ENCODE measurements at places on chromosomes 5 and 9. TPM values are rescaled to one million over a fixed set of nuclear protein-coding genes. Genes with fewer than 3 reads are reported as not detected.

GRCh38 chr5:178788381-178789085 is 58.1 kb upstream of the ZNF354A start:
- no peak for DNase-seq

DNA sequence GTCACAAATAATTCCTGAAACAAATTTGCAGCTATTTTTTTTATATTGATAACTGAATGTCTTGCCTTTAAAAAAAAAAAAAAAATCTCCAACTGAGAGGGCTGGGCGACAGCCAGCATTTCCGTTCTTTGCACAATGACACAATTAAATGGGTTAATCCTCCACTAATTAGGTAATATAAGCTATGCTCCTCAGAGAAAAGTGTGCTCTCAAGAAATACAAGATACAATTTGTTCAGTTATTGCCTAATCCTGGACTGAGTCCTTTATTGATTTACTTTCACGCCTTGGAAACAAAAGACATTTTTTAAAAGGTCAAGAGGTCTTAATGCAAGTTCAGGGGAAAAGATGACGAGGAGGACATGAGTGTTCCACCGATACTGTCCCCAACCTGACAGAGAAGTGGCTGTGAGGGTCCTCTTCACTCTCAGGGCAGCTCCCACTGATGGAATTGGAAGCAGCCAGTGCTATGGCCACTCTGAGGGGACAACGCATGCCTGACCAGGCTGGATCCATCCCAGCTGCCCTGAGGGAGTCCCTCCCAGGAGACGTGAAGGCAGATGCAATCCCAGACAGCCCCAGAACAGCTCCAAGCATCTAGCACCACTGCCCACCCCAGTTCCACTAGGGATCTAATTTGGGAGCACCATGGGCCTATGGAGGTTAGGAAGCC is 220.7 kb downstream of the GNA14 start:
- DNase-seq, result no peak

GRCh38 chr5:6427694-6428093 is 21.0 kb upstream of the UBE2QL1 start:
- no peak for DNase-seq

GRCh38 chr5:59766427-59767210 is 126.9 kb downstream of the PDE4D start:
- DNase-seq, result peak; percentile 16

DNA sequence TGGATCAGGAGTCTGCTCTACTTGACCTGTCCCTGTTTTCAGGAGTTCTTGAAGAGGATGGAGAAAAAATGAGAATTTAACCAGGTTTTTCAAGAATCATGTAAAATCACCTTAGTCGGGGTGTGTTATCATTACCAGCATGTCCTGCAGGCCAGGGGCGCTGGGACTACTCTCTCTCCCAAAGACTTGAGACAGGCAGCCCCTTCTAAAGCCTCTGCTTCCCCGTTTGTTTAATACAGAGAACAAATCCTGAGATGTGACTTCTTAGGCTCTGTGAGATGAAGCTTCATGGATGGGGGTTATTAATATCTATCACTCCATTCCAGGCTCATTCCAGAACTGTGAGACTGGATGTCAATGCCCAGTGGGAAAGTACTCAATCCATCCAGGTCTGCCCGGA is 3.0 kb downstream of the PAX5 start:
- DNase-seq, result no peak

DNA sequence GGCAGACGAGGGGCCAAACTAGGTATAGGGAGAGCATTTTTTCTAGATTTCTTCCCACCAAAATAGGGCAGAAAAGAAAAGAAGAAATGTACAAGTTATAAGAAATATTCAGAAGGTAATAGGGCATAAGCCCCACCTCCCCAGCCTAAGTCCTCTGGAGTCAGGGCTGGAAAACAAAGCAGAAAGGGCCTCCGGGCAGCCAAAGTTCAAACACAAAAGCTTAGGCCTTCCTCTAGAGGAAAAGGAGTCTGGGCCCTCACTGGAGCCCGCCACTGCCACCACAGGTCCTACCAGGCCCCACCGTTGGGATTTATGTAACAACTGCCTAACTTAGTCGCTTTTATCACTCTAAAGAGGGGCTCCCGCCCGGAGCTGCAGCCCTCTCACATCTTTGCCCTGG is 27.6 kb downstream of the TBC1D2 start:
- no peak for DNase-seq

- no peak for DNase-seq
These were observed 36.7 kb upstream of the HMHB1 start for GRCh38 chr5:143775258-143775657.

DNA sequence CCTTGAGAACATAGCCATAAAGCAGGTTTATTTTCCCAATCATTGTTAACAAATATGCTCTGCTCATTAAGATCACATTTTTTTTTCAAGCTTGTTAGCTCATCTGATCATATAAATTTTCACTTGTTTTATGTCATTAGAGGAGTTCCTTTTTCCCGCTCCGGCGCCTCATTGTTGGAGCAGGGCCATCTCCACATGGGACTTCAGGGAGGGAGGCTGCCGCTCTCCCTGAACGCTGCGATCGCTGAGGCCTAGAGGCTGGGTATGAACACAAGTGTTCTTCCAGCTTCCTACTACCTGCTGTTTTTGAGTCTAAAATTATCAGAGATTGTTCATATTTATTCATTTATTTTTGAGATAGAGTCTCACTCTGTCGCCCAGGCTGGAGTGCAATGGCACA is 246.9 kb downstream of the MPDZ start:
- peak; percentile 34 for DNase-seq

DNA sequence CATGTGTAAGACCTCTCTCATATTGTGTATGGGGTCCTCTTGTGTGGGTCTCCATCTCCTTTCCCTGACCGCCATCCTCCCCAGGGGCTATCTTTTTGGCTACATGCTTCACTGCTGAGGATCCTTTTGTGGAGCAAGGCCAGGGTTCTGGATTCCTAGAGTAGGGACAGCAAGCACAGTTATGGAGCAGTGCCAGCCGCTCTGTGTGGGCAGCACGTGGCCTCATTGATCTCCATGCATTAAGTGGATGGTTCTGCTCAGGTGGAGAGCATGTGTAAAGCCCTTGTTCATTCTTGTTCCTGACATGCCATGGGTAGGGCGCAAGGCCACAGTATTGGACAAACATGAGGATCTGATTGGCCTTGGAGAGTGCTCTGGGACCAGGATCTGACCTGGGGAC is 8.9 kb downstream of the PHF2 start:
- no peak for DNase-seq

GRCh38 chr5:65967288-65968066 is 41.1 kb downstream of the ERBIN start:
- DNase-seq, result no peak

DNA sequence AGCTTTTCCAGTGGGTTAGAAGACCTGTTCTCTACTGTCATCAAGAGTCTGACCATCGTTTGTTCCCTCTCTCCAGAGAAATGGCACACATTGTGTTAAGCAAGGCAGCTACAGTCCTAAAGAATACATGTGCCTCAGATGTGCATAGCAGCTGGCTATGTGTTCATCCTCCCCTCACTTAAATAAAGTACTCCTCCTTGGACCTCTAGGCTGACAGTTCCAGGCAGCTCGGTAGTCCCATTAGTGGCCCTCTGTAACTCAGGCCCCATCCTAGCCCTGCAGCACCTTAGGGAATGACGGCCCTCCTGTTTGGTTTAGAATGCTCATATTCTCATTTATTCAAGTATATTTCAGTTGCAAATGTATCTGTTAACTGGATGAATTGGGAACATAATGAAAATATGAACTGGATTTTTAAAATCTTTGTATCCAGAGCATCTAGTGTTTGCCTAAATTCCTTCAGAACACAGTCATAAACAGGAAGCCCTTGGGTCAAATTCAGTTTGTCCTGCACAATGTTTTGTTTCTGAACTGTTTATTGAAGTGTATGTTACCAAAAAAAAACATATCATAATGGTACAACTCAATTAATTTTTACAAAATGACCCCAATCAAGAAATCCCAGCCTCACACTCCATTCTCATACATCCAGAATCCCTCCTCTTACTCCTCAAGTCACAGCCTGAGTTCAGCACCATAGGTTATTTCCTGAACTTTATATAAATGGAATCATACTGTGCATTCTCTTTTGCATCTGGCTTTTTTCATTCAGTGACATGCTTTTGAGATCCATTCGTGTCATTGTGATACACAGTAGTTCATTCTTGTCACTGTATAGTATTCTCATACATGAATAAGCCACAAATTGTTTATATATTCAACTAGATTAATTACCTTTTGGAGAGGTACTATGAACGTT is 1.6 kb upstream of the ASPN start:
- DNase-seq, result peak; percentile 72

- DNase-seq, result no peak
These were observed 89.6 kb downstream of the RIC1 start for GRCh38 chr9:5718296-5719032.

DNA sequence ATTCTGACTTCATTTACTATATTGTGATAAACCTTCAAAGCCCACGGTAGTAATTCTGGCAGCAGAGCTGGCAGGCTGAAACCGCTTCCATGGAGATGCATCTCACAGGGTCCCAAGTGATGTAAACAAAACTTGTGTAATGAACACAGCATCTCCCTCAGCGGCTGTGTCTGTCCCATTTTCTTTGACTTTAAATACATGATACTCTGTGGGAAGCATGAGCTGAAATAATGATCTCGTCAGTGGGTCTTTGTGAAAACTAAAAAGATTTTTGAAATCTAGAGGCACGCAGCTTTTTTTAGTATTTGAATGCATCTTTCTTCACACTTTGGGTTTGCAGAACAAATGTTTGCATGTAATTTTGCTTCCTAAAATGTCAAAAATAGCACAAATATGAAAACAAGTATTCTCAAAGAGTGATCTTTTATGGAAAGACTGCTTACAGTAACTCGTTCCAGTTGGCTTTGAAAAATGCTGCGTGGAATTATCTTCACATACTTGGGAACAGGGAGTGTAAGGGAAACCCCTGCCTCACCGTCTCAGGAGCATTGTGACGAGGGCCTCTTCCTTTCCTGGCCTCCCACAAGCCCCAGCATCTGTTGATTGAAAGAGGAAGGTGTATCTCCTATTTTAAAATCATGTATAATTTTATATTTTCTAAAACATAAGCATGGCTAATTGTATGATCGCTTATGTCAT is 18.1 kb upstream of the LPCAT1 start:
- DNase-seq, result peak; percentile 90

GRCh38 chr9:135908754-135909204 is 1.4 kb upstream of the CAMSAP1 start:
- DNase-seq, result no peak

- no peak for DNase-seq
These were observed 390.2 kb downstream of the TLR4 start for GRCh38 chr9:118094387-118094786.

- DNase-seq, result no peak
These were observed 591.7 kb downstream of the CETN3 start for GRCh38 chr5:89817841-89818240.

DNA sequence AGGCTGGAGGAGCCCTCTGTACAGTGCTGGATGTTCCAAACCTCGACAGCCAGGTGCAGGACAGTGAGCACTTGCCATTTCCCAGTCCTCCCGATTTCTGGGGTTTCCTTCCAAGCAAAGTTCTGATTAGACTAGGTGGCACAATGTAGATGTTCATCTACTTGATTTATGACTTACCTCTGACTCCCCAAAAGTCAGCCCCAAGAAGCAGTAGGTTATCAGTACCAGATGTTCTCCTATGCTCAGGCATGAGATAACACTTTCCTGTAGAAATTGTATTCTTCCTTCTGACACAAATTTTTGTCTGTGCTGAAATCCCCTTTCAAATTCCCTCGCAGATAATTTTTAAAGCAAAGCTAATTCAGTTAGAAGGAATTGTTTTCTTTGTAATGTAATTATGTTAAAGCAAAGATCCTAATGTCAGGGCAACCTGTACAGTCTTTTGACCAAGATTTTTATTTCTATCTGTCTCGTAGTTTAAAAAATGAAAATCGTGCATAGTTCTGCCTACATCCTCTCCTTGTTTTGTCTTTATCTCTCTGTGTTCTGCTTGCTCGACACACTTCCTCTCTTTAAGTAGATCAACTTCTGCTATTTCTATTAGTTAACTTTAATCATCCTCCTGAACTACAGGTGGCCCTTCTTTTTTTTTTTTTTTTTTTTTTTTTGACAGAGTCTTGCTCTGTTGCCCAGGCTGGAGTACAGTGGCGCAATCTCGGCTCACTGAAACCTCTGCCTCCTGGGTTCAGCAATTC is 102.4 kb upstream of the PJA2 start:
- DNase-seq, result no peak

DNA sequence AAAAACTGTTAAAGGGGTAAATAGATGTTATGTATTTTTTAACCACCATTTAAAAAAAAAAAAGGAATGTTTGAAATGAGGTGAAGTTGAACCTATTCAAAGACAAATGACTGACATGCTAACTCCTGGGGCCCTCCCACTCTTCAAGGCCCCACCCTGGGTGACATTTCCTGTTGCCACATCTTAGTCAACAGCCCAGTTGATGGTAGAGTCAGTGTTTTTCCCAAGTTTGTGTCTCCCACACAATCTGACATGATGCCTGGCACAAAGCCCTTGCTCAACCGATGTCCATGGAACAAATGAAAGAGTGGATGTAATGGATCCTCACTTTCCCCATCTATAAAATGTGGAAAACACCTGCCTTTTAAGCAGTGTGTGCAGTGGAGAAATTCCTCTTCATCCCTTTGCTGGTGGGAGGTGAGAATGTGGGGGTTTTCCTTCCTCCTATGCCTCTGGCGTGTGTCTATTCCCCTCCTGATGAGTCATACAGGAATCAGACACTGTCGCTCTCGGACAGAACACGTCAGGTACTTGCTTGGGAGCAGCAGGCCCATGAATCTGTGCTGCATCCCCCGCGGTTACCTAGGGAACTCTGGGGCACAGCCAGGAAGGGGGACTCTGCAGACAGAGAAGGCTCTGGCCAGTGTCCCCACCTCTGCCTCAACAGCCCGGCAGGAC is 13.7 kb upstream of the ADRA1B start:
- no peak for DNase-seq

TRIM36 gene
- polyA plus RNA-seq, result 3.2 TPM

IL5 gene
- polyA plus RNA-seq, result not detected

TTF1 gene
- 10.7 TPM for polyA plus RNA-seq

FOXD4L5 gene
- 0.86 TPM for polyA plus RNA-seq

POU5F2 gene
- not detected for polyA plus RNA-seq

ANKRD31 gene
- polyA plus RNA-seq, result 0.16 TPM

Data from muscle of back (tissue), 13 donors.